Breast epithelium (tissue), 4 donors: ENCODE measurements at places on chromosomes 5 and 9.

GRCh38 chr9:37730839-37731238, 22.8 kb upstream of the TRMT10B start:
- H3K4me3 ChIP-seq, result no peak overlapping the region
- H3K4me1 ChIP-seq, result no peaks in the 10 kb centered on the region
- no peak overlapping the region for H3K27ac ChIP-seq
- no peaks in the 10 kb centered on the region for H3K36me3 ChIP-seq
- DNase-seq, result no peak
- peaks cover 6% of the 10 kb centered on the region for H3K27me3 ChIP-seq

DNA sequence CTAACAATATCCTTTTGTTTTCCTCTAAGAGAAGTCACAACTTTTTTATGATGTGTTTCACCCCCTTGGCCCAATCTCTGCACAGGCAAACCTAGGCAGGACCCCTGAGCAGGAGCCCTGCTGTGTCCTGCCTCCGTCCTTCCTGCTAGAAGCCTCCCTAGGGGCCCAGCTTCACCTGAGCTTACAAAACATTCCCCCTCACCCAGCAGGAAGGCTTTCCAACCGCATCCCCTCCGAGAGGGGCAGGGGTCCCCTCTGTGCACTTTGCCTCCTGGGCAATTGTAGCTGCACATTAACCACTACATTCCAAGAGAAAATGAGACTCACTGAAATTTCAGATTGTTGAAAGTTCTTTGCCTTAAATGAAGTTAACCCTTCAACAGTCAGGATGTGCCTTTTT, 176.2 kb downstream of the IRX2 start:
- no peak overlapping the region for H3K4me3 ChIP-seq
- no peaks in the 10 kb centered on the region for H3K36me3 ChIP-seq
- no peak for DNase-seq

DNA sequence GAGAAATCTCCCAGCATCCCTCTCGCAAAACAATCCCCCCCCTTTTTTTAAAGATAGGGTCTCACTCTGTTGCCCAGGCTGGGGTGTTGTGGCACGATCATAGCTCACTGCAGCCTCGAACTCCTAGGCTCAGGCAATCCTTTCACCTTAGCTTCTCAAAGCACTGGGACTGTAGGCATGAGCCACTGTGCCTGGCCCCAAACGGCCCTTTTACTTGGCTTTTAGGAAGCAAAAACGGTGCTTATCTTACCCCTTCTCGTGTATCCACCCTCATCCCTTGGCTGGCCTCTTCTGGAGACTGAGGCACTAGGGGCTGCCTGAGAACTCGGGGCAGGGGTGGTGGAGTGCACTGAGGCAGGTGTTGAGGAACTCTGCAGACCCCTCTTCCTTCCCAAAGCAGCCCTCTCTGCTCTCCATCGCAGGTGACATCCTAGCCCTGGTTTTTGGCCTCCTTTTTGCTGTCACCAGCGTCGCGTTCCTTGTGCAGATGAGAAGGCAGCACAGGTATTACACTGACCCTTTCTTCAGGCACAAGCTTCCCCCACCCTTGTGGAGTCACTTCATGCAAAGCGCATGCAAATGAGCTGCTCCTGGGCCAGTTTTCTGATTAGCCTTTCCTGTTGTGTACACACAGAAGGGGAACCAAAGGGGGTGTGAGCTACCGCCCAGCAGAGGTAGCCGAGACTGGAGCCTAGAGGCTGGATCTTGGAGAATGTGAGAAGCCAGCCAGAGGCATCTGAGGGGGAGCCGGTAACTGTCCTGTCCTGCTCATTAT, 6.8 kb downstream of the CA9 start:
- no peak overlapping the region for H3K27ac ChIP-seq
- H3K4me3 ChIP-seq, result no peak overlapping the region
- no peaks in the 10 kb centered on the region for H3K36me3 ChIP-seq
- DNase-seq, result no peak

DNA sequence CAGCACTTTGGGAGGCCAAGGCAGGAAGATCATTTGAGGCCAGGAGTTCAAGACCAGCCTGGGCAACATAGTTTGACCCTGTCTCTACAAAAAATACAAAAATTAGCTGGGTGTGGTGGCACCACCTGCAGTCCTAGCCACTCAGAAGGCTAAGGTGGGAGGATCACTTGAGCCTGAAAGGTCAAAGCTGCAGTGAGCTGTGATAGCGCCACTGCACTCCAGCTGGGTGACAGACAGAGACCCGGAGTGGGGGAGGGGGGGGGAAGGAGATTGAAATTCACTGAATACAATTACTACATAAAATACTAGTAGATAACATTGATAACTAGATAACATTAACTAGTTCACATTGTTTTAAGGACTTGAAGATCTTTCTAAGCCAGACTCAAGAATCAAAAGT, 345.6 kb downstream of the BNC2 start:
- H3K4me1 ChIP-seq, result peaks cover 3% of the 10 kb centered on the region
- H3K27ac ChIP-seq, result no peak overlapping the region
- H3K36me3 ChIP-seq, result no peaks in the 10 kb centered on the region

DNA sequence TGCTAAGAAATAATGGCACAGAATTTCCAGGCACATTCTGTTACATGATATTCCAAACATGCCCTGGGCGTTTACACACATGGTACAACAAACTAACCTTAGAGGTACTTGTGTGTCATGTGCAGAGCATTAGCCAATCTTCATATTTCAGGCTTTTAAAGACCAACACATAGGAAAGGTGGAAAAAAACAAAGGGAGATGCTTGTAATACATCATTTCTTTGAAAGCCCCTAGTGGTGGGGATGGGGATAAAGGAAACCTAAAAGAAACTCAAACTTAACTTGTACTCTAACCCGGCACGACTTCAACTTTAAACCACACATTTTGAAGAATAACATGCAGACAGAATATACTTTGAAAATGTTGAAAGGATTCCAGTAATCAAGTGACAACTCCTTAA, 133.6 kb downstream of the PTPRD start:
- H3K27me3 ChIP-seq, result no peaks in the 10 kb centered on the region
- H3K27ac ChIP-seq, result no peak overlapping the region
- H3K36me3 ChIP-seq, result no peaks in the 10 kb centered on the region
- H3K4me1 ChIP-seq, result no peaks in the 10 kb centered on the region
- H3K4me3 ChIP-seq, result no peak overlapping the region
